ENCODE measurements at places on chromosomes 4 and X. TPM values are rescaled to one million over a fixed set of nuclear protein-coding genes. Genes with fewer than 3 reads are reported as not detected.

Gene KLHL5
- 23.6 TPM for total RNA-seq

DNA sequence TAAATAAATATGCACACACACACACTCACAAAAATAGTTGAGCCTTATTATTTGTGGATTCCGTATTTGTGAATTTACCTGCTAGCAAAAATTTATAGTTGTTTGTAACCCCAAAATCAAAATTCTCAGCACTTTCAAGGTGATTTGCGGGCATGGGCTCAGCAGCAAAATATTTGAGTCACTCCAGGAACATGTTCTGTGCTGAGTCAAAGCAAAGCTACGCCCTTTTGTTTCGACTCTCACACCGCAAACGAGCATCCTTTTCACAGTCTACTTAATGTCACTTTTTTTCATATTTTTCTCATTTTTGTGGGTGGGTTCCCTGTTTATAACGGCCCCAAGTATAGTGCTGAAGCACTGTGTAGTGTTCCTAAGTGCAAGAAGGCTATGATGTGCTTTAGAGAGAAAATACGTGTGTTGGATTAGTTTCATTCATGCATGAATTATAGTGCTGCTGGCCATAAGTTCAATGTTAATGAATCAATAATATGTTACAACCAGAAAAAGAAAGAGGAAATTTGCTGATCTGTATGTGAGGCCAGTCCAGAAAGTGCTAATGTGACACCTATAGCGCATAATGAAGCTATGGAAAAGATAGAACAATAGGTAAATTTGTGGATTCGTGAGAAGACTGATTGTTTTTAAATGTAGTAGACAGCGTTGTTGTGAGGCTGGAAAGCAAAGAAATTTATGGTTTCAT is 723.2 kb upstream of the AGA start:
- H3K4me3 ChIP-seq: no peak overlapping the region
- H3K27ac ChIP-seq: no peak overlapping the region
- no peaks in the 10 kb centered on the region for H3K36me3 ChIP-seq

- no peak for DNase-seq
- no peak overlapping the region for H3K4me3 ChIP-seq
- no peaks in the 10 kb centered on the region for H3K27me3 ChIP-seq
- H3K36me3 ChIP-seq: no peaks in the 10 kb centered on the region
Observed at GRCh38 chr4:6367371-6367851, 97.8 kb downstream of the WFS1 start.

DNA sequence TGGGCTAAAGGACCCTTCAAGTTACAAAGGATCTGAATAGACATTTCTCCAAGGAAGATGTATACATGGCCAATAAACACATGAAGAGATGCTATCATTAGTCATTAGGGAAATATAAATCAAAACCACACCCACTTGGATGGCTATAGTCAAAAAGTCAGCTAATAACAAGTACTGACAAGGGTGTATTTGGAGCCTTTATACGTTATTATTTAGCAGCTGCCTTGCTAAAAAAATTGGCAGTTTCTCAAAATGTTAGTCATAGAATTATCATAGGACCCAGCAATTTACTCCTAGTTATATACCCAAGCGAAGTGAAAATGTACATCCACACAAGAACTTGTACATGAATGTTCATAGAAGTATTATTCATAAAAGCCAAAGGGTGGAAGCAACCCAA is 112.7 kb upstream of the DUSP21 start:
- no peak for DNase-seq
- H3K4me1 ChIP-seq: no peaks in the 10 kb centered on the region
- no peaks in the 10 kb centered on the region for H3K27me3 ChIP-seq
- no peaks in the 10 kb centered on the region for H3K36me3 ChIP-seq

GRCh38 chrX:127732709-127733108 is 319.5 kb downstream of the ACTRT1 start:
- no peaks in the 10 kb centered on the region for H3K36me3 ChIP-seq
- H3K4me1 ChIP-seq: no peaks in the 10 kb centered on the region
- no peak overlapping the region for H3K4me3 ChIP-seq
- H3K27ac ChIP-seq: no peak overlapping the region

DNA sequence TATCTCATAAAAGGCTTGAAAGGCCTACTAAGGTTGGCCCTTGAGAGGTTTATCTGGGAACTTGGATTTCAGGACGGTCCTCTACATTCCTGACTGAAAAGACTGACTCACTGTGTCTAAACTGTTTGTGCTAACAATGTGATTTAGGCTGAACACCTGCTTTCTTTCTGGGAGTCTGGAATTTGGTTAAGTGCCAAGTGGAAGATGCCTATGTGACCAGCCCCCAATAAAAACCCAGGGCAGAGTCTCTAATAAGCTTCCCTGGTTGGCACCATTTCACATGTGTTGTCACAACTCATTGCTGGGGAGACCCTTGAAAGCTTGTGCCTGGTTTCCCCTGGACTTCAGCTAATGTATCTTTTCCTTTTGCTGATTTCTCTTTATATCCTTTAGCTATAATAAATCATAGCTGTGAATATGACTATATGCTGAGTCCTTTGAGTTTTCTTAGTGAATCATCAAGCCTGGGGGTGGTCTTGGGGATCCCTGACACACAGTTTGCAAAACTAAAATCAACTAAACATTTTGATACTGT is 55.1 kb downstream of the GPR82 start:
- H3K4me3 ChIP-seq: no peak overlapping the region
- peaks cover 4% of the 10 kb centered on the region for H3K4me1 ChIP-seq
- peak overlapping the region; percentile 5 for H3K27ac ChIP-seq
- DNase-seq: no peak
- peaks cover 2% of the 10 kb centered on the region for H3K36me3 ChIP-seq

DNA sequence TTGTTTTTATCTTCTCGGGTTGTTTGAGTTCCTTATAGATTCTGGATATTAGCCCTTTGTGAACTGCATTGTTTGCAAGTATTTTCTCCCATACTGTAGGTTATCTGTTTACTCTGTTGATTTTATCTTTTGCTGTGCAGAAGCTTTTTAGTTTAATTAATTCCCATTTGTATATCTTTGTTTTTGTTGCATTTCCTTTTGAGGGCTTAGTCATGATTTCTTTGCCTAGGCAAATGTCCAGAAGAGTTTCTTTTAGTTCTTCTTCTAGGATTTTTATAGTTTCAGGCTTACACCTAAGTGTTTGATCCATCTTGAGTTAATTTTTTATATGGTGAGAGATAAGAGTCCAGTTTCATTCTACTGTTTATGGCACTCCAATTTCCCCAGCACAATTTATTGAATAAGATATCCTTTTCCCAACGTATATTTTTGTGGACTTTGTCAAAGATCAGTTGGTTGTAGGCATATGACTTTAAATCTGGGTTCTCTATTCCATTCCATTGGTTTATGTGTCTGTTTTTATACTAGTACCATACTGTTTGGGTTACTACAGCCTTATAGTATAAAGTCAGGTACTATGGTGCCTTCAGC is 54.3 kb downstream of the EGF start:
- H3K4me1 ChIP-seq: peaks cover 12% of the 10 kb centered on the region
- H3K4me3 ChIP-seq: no peak overlapping the region
- no peak overlapping the region for H3K27ac ChIP-seq
- peaks cover 3% of the 10 kb centered on the region for H3K36me3 ChIP-seq

- no peak overlapping the region for H3K4me3 ChIP-seq
- DNase-seq: no peak
- no peak overlapping the region for H3K27ac ChIP-seq
- H3K4me1 ChIP-seq: peaks cover 12% of the 10 kb centered on the region
- H3K36me3 ChIP-seq: no peaks in the 10 kb centered on the region
- H3K27me3 ChIP-seq: no peaks in the 10 kb centered on the region
Observed at GRCh38 chr4:150363721-150364688, 217.9 kb upstream of the MAB21L2 start.

DNA sequence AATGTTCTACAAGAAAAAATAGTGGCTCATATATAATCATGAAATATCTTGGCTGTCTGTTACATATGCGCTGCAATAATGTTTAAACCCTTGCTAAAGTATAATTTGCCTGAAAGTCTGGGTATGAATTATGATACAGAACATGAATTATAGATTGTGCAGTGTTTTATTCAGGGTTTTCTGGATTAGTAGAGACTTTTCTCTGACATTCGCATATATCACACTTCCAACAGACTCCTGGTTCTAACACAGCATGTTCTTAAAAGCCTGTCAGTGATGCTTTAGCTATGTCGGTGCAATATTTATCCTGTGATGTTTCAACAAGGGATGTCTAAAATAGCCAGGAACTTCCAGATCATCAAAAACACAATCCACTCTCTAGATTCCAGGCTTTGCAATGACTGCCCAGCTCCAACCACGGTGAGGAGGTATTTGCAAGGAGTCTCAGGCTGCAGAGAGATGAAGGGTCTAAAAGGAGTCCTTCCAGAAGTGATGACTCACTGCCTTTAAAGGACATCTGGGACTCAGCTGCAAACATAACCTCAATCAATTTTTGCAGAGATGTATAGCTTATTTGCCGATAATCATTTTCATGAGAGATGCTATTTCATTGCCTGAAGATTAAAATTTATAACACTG is 69.4 kb downstream of the RWDD4 start:
- H3K27me3 ChIP-seq: peaks cover 7% of the 10 kb centered on the region
- H3K4me3 ChIP-seq: no peak overlapping the region
- no peaks in the 10 kb centered on the region for H3K36me3 ChIP-seq
- H3K4me1 ChIP-seq: no peaks in the 10 kb centered on the region

DNA sequence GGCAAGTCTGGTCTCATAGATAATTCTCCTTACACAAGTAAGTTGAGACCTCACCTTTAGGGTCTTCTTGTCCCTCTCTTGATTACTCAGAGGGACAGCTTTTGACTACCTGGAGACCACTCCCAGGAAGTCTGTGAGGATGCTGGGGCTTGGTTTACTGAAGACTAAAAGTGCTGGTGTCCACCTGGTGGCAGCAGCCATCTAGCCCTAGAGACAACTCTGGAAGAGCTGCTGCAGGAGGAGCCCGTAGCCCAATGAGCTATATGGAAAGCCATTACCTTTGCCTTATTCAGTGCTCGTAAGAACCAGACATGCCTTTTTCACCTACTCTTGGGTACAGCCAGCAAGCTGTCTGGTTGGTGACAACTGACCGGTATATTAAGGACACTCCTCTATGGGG is 7.3 kb downstream of the FGFBP2 start:
- H3K27me3 ChIP-seq: peaks cover 7% of the 10 kb centered on the region
- H3K36me3 ChIP-seq: peaks cover 2% of the 10 kb centered on the region
- H3K4me1 ChIP-seq: peaks cover 7% of the 10 kb centered on the region
- H3K27ac ChIP-seq: no peak overlapping the region

Gene SLC26A1
- total RNA-seq: 0.48 TPM

GRCh38 chr4:65083076-65083475 is 587.2 kb downstream of the EPHA5 start:
- DNase-seq: no peak
- H3K4me1 ChIP-seq: no peaks in the 10 kb centered on the region
- no peak overlapping the region for H3K4me3 ChIP-seq
- no peaks in the 10 kb centered on the region for H3K36me3 ChIP-seq
- no peak overlapping the region for H3K27ac ChIP-seq

DNA sequence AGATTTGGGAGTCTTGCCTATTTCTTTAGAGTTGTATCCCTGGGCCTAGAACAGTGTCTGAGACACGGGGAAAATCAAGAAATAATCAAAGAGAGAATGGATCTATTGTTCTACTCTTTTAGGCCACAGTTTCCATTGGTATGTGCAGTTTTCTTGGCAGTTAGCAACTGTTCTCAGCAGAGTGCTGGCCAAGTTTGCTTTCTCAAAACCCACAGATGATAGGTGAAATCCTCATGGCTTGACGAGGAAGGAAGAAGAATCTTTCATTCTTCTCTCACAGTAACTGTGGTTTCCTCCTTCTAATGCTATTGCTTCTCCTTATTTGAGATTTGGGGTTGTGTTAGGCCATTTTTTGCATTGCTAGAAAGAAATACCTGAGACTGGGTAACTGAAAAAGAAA is 42.2 kb downstream of the AGA start:
- no peaks in the 10 kb centered on the region for H3K27me3 ChIP-seq
- H3K4me3 ChIP-seq: no peak overlapping the region
- H3K4me1 ChIP-seq: peaks cover 52% of the 10 kb centered on the region
- H3K36me3 ChIP-seq: peaks cover 25% of the 10 kb centered on the region
- DNase-seq: no peak
